ENCODE measurements at places on chromosomes 11 and 22. TPM values are rescaled to one million over a fixed set of nuclear protein-coding genes. Genes with fewer than 3 reads are reported as not detected.

GRCh38 chr11:119384332-119384731, 2.8 kb upstream of the USP2 start:
- DNase-seq: no peak

GRCh38 chr11:17197431-17197898, 10.3 kb downstream of the PIK3C2A start:
- DNase-seq: no peak

- no peak for DNase-seq
Measured at GRCh38 chr11:46248289-46249102, 29.0 kb upstream of the CREB3L1 start.

DNA sequence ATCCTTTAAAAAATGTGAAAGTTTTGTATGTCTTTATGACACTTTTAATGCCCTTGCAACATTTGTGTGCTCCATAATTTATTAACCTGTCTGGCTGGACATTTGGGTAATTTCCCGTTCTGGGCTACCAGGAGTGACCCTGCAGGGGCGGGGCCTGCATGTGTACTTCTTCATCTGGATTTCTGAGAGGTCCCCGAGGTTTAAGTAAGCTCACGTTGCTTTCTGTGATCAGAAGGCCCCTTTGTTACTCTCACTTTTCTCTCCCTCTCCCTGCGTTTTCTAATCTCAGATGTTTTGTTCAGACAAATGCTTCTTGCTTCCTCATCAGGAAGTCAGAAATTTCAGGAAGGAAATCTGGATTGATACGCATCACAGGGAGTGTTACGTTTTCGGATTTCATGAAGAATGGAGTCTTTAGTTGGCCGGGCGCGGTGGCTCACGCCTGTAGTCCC, 78.9 kb upstream of the CRYBB3 start:
- DNase-seq: no peak

DNA sequence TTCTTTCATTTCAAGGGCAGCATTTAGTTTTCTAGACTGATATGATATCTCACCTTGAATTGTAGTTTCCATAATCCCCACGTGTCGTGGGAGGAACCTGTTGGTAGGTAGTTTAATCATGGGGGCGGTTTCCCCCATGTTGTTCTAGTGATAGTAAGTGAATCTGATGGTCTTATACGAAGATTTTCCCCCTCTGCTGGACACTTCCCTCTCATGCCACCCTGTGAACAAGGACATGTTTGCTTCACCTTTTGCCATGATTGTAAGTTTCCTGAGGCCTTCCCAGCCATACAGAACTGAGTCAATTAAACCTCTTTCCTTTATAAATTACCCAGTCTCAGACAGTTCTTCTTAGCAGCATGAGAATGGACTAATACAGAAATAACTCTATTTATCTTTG, 851.1 kb upstream of the FAT3 start:
- DNase-seq: no peak

- DNase-seq: no peak
Measured at GRCh38 chr11:57313788-57314135, 11.0 kb downstream of the TNKS1BP1 start.

- DNase-seq: no peak
Measured at GRCh38 chr22:47065756-47066615, 303.5 kb downstream of the TBC1D22A start.

DNA sequence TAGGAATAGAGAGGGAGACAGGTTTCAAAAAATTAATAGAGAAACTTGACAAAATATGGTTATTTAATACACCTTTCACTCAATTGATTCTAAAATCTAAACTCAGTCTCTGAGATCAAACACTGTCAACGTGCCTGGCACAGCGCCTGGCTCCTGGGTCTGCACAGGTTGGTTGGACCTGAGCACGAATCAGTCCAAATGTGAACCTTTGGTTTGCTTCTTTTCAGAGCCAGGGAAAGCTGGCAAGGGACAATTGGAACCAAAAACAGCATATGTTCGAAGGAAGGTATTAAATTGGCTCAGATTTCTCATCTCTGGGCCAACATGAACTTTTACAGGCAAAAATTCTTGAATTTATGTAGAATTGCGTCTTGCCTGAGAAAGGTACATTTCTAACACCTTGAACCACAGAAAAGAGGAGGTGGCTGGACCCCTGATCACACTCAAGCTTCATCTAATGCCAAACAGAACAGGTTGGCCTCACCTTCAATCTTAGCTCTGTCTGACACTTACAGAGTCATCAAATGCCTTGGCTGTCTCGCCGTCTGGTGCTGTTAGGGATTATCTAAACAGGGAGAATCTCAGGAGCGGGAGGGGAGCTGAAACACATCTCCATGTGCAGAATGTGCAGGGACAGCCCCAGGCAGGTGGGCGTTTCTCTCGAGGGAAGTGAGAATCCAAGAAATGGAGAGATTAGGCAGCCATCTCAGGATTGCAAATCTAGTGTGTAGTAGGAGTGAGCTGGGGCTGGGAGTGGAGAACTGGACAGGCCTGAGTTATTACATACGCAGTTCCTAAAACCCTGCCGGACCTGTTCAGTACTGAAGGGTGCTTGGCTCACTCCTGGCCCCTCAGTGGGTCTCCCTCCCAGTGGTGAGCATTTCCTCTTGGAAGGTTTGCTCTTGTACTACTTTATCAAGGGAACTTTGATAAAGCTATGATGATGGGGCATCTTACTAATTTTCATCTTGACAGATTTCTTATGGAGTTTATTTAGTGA, 442.2 kb upstream of the B3GAT1 start:
- DNase-seq: no peak

GRCh38 chr22:31977141-31977841, 33.0 kb downstream of the YWHAH start:
- peak; percentile 56 for DNase-seq

GRCh38 chr22:36727110-36727509, 23.6 kb upstream of the CACNG2 start:
- no peak for DNase-seq

DNA sequence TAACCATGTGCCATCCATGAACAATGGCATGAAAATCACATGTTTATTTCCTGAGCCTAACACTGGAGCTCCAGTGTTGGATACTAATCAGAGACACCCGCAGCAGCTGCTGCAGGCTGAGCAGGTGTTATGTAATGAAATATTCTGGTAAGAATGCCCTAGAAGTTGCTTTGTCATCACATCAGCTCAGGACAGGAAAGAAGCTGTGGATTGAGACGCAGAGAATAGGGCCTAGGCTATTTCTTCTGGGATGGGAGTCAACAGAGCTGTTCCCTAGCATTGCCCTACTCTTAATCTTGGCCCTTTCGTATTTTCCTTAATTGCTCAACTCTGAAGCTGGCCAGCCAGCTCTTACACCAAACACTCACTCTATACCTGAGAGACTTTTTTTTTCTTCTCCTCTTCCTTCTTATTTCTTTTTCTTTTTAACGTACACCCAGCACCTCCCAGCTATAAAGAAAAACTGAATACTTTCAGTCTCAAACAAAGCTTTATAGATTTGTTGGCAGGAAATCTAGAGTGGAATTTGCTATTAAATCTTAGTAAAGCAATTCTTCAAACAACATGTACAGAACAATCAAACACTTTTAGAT, 31.9 kb downstream of the RASSF10 start:
- no peak for DNase-seq

- DNase-seq: no peak
Measured at GRCh38 chr11:44147751-44148150, 52.3 kb downstream of the EXT2 start.

- no peak for DNase-seq
Measured at GRCh38 chr22:22941831-22942510, 54.4 kb downstream of the IGLL5 start.

DNA sequence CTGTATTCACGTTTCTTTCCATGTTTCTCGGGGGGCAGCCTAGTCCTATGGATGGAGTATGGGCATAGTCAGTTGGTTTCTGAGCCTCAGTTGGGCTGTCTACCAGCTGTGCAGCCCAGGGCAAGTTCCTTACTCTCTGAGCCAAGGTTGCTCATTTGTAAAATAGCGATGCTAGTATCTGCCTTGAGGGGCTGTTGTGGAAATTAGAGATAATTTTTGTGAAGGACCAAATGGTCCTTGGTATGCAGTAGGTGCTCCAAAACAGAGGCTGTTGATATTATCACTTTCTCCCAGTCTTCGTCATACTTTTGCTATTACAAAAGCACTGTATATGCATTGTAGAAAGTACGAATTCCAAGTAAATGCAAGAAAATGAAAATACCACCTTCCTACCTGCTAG, 82.7 kb upstream of the MYOD1 start:
- no peak for DNase-seq

DNA sequence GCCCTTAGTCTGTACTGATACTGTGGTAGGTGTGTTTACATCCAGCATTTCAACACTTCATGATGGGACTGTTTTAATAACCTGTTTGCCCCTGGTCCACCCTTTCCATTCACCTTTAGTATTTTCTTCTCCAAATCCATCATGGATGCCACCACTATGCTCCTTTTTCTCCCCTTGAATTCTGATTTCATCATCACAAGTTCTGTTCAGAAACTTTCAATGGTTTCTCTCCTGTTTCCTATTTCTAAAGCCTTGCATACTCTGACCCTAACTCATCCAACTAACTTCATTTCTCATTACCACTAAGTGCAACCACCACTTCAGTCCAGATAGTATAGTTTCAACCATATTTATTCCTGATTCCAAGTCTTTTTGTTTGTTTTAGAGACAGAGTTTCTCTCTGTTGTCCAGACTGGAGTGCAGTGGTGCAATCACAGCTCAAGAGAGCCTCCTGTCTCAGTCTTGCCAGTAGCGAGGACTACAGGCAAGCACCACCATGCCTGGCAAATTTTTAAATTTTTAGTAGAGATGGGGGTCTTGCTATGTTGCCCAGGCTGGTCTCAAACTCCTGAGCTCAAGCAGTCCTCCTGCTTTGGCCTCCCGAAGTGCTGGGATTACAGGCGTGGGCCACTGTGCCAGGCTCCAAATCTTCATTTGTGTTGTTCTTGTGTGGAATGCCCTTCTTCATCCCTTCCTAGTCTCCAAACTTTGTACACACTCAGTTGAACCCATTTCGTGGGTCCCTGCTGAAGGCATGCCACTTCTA, 1.2 kb upstream of the LIN7C start:
- DNase-seq: no peak

GRCh38 chr11:94794287-94795168, 26.4 kb downstream of the AMOTL1 start:
- DNase-seq: no peak

The TRPC6 gene
- polyA plus RNA-seq: 17.2 TPM

The ALG9 gene
- not detected for polyA plus RNA-seq

The TLCD5 gene
- not detected for polyA plus RNA-seq

The CRYBB3 gene
- not detected for polyA plus RNA-seq

The KCNK4 gene
- polyA plus RNA-seq: not detected

The SCGB2A2 gene
- not detected for polyA plus RNA-seq
